Stimulated activated CD4-positive, alpha-beta T cell treated with anti-CD3 and anti-CD28 coated beads, Interleukin-12 subunit alpha, Interleukin-12 subunit beta, amount 100 ng/mL, for 24 hours (primary cell): ENCODE measurements at places on chromosomes 4 and X.

GRCh38 chr4:13544606-13545393, 492 bp upstream of the NKX3-2 start:
- no peak for DNase-seq

DNA sequence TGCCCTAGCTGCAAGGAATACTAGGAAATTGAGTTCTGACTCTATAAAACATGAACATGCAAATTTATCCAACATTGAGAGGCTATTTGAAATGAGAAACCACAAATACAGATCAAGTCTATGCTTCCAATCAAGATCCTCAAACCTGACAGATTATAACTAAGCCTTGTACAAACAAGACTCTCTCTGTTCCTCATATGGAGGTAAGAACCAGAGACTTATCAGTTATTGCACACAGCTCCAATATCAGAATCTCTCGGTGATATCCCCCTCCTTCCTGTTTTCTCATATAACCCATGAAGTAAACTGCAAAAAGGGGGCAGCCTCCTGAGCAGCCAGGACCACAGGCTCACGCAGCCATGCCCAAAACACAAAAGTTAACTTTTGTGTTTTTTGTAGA, 36.5 kb downstream of the FBXW7 start:
- DNase-seq = no peak

DNA sequence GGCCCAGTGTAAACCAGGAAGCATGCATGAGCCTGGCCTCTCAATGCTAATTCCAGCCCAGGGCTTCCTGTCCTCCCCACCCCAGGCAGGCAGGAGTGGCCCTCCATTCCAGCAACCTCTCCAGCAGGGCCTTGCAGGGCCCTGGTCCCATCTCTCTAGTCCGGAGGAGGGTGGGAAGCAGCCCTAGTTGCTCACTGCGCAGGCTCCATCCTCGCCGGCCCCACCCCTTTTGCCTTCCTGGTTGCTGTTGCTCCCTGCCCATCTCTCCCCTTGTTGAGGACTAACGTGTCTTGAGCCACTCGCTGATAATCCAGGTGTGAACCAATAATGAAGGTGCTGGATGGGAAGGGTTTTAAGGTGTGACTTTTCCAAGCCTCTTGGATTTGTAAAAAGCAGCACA, 161.2 kb upstream of the BCOR start:
- no peak for DNase-seq

DNA sequence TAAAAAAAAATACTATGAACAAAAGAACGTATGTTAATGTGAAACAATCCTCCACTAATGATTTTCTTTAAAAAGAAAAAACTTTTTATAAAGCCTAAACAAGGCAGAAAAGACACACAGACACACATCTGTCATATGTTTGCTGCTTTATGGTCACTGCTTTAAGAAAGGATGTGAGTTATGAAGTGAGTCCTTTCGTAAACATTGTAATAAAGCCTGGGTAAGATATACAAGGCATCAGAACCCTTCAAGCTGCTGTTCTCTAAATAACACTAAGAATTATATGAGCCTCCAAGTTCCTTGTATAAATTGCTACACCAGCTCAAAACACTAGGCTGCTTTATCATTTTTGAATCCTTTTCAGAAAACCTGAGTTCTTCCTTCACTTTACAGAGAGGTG, 81.6 kb downstream of the FBXO8 start:
- DNase-seq = no peak
